Activated T-cell treated with anti-CD3 and anti-CD28 coated beads, Interleukin-2, amount 50 U/mL, for 72 hours (primary cell): ENCODE measurements at places on chromosomes 12 and 14. TPM values are rescaled to one million over a fixed set of nuclear protein-coding genes. Genes with fewer than 3 reads are reported as not detected.

The INHBC gene
- not detected for total RNA-seq

The KRT86 gene
- total RNA-seq, result 0.82 TPM

The PLCZ1 gene
- not detected for total RNA-seq

The REP15 gene
- not detected for total RNA-seq

The HOXC6 gene
- total RNA-seq, result not detected

The ASPG gene
- total RNA-seq, result not detected

The LMNTD1 gene
- not detected for total RNA-seq

The ADAM21 gene
- not detected for total RNA-seq

The ZNF664 gene
- total RNA-seq, result 63.0 TPM

The TRHDE gene
- total RNA-seq, result not detected

The PKP2 gene
- 0.12 TPM for total RNA-seq

The HOXC12 gene
- not detected for total RNA-seq

The TBX5 gene
- total RNA-seq, result not detected

The TAS2R7 gene
- not detected for total RNA-seq

The MSI1 gene
- 5.6 TPM for total RNA-seq

The DAO gene
- total RNA-seq, result not detected

The ANKRD9 gene
- total RNA-seq, result 4.5 TPM

The KRT71 gene
- not detected for total RNA-seq

The ATXN2 gene
- 45.4 TPM for total RNA-seq

The CRIP1 gene
- total RNA-seq, result 174 TPM

The RNASE3 gene
- not detected for total RNA-seq

The GPRC5D gene
- total RNA-seq, result not detected

The B4GALNT3 gene
- 1.3 TPM for total RNA-seq

The METTL25 gene
- total RNA-seq, result 5.4 TPM

The DAD1 gene
- total RNA-seq, result 165 TPM

The HSPB8 gene
- total RNA-seq, result not detected

The SLC5A8 gene
- total RNA-seq, result not detected

The TSPAN8 gene
- total RNA-seq, result not detected

The PTGER2 gene
- 6.2 TPM for total RNA-seq

The HVCN1 gene
- total RNA-seq, result 10.5 TPM

The CCDC196 gene
- total RNA-seq, result not detected

The PPP1R1A gene
- not detected for total RNA-seq

The ARHGEF40 gene
- total RNA-seq, result 0.37 TPM

The TAS2R50 gene
- total RNA-seq, result 0.90 TPM

The ACTR10 gene
- total RNA-seq, result 44.6 TPM
